ENCODE measurements at places on chromosomes 2 and 18.

- no peak for DNase-seq
These were observed 2.0 kb downstream of the IL1R2 start for GRCh38 chr2:101993772-101994171.

DNA sequence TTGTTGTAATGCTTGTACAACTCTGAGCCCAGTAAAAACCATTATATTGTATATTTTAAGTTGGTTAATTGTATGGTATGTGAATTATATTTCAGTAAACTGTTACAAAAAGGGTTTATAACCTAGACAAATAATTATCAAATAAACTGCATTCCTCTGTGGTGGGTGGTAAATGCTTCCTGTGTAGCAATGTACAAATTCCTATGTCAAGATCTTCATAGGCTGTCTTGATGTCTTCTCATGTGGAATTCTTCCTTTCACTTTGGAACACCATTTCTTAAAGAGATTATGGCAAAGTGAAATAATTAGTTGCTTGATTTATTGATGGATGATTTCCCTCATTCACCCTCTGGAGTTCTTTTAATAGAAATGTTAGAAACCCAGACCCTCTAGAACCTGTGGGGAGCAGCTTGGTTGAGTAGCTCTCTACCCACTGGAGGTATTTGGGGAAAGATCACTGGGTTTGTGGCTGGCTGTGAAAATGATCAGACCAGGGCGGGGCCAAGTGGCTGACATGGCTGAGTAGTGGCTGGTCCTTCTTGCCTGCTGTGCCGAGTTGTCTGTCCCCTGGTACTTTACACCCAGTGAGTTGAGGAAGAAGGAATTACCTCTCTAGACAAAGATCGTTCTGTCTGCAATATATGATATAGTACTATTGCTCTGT, 22.4 kb upstream of the MGAT5 start:
- DNase-seq, result no peak

- DNase-seq, result no peak
These were observed 2.4 kb downstream of the EPAS1 start for GRCh38 chr2:46299365-46300263.

DNA sequence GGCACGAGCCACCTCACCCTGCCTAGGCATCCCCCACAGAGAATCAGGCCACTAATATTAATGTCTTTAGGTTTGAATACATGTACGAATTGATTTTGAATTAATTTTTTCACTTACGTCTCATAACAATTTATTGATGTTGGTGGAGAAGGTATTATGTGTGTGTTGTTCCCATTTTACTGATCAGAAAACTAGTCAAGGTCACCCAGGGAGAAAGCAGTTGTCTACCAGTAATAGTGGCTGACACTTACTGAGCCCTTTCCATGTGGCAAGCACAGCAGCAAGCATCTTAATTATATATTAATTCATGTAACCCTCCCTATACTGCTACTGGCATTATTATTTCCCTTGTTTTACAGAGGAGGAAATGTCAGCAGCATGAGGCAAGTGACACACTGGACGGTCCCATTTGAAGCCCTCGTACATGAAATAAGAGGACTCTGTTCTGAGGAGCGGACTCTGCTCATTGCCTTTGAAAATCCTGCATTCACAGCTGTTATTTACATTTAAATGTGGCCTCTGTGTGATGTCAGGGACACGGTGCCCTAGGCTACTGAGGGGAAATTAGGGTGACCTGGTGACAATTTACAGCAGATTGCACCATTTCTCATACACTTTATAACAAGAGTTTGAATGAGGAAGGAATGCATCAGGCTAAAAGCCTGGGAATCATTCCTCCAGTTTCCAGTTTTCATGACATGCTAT, 30.9 kb upstream of the KCNE4 start:
- DNase-seq, result no peak

GRCh38 chr18:40413160-40413559, 1541.9 kb upstream of the PIK3C3 start:
- no peak for DNase-seq

DNA sequence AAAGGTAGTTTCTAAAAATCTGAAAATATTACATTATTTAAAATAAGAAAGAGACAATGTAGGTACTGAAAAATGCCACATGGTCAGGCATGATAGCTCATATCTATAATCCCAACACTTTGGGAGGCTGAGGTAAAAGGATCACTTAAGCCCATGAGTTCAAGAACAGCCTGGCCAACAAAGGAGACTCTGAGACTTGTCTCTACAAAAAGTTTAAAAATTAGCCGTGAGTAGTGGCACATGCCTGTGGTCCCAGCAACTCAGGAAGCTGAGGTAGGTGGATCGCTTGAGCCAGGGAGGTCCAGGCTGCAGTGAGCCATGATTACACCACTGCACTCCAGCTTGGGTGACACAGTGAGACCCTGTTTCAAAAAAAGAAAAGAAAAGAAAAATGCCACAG, 21.8 kb downstream of the ATAD2B start:
- DNase-seq, result no peak

- DNase-seq, result no peak
These were observed 336.0 kb upstream of the HNRNPA3 start for GRCh38 chr2:176876493-176877103.

GRCh38 chr2:222281506-222281905, 17.3 kb downstream of the PAX3 start:
- DNase-seq, result no peak

DNA sequence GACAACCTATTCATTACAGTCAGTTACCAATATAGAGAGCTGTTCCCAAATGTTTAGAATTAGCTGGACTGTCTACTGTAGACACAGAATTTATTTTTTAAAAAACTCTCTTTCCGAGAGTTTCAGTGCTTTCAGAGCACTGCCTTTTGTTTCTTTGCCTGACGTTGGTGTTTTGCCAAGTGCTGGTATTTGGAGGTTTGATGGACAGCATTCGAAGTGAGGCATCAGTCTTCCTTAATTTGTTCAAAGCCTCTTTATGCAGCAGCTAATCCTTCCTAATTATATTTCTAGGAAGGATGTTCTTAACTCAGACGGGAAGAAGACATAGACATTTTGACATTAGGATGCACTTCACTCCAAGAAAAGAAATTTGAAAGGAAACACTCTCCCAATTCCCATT, 83.2 kb downstream of the LTBP1 start:
- DNase-seq, result no peak

DNA sequence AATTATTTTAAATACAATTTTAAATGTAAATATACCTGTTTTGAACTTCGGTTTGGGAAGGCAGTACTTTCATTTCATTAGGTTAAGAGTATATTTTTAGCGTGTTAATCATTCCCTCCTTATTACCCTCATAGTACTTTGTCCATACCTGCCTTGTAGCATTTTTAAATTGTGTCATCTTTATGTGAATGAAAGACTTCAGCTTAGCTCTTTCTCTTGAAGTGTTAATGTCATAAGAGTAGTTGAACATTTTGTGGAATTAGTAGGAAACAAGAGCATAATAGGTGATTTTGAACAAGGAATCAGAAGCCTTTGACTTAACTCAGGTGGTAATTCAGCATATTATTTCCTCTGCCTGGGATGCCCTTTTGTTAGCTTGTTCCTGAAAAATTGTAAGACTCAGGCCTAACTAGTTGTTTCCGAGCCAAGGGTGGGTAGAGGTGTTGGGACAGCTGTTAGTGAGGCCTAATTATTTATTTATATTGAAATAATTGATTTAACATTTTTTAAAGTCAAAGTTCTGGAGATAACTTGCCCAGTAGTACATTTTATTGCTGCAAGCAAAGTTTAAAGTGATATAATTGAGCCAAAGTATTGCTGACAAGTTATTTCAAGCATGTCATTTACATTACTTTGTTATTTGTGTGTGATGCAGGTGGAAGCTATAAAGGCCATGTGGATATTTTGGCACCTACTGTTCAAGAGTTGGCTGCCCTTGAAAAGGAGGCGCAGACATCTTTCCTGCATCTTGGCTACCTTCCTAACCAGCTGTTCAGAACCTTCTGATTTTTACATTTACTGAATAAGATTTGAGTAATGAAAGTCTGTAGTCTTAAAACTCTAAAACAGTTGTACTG, 38.7 kb downstream of the DDX1 start:
- DNase-seq, result no peak

DNA sequence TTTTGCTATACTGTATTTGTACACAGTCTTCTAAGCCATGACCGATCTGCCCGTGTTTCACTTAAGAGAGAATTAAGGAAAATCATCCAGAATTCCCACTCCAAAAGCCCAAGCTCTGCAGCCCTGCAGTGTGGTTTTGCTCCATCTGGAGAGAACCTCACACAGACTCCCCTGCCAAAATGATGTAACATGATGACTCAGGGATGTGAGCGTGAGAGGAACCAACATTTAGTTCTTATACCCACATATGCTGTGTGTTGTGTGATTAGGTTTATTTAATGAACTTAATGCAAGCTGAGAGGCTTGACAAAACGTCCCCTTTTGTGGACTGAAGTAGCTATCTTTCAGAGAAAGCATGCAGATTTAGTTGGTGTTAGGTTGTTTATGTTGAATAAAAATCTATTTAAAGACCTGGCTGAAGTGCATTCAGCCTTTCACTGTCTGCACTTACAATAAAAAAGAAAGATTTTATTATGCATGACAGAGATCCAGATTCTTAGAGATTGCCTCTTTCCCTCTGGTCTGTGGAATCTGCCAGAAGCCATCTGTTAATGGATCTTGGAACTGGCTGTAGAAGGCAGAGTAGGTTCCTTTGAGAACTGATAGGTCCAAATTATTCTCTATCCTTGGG, 6.3 kb downstream of the RAB12 start:
- no peak for DNase-seq

- DNase-seq, result no peak
These were observed 230.3 kb upstream of the TRIB2 start for GRCh38 chr2:12486205-12487118.

GRCh38 chr18:62379051-62379450, 53.9 kb downstream of the TNFRSF11A start:
- no peak for DNase-seq

GRCh38 chr2:229526951-229527350, 187.4 kb downstream of the DNER start:
- DNase-seq, result no peak

DNA sequence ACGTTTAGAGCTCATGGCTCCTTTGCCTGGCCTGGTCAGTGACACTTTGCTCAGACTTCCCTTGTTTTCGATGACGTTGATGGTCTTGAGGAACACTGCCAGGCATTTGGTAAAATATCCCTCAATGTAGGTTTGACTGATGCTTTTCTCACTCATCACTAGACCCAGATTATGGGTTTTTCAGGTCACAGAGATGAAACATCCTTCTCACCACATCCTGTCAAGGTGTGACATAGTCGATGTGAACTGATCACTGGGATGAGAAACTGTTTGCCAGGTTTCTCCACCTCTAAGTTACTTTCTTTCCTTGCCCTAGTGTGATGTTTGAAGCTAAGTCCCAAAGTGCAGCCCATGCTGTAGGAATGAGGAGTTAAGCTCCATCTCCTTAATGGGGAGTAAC, 81.5 kb downstream of the AFF3 start:
- no peak for DNase-seq

- DNase-seq, result no peak
These were observed 76.9 kb downstream of the MBP start for GRCh38 chr18:77055429-77056300.

- no peak for DNase-seq
These were observed 93.5 kb downstream of the VWA3B start for GRCh38 chr2:98180456-98180855.

- DNase-seq, result no peak
These were observed 84.1 kb downstream of the LDLRAD4 start for GRCh38 chr18:13302457-13303225.

GRCh38 chr2:2848621-2849333, 517.7 kb upstream of the MYT1L start:
- DNase-seq, result no peak

- DNase-seq, result no peak
These were observed 37.2 kb downstream of the CLASP1 start for GRCh38 chr2:121611730-121612705.

DNA sequence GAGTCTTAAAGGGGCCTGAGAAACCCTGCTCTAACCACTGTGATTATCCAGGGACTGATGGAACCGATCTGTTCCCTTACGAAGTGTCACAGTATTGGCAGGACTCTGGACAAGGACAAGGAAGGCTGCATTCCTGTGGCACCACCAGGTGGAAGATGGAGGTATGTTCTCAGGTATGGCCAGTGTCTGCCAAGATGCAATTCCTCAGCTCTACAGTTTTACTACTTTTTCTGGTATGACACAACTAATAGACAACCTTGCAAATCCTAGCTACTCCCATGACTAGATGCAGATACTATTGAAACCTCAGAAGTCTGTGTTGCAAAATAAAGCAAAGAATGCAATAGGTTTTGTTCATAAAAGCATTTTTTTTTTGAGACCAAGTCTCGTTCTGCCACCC, 14.6 kb downstream of the RAB31 start:
- no peak for DNase-seq

GRCh38 chr2:233375490-233376314, 21.4 kb downstream of the DGKD start:
- no peak for DNase-seq

GRCh38 chr18:60445341-60445740, 72.8 kb upstream of the MC4R start:
- no peak for DNase-seq

DNA sequence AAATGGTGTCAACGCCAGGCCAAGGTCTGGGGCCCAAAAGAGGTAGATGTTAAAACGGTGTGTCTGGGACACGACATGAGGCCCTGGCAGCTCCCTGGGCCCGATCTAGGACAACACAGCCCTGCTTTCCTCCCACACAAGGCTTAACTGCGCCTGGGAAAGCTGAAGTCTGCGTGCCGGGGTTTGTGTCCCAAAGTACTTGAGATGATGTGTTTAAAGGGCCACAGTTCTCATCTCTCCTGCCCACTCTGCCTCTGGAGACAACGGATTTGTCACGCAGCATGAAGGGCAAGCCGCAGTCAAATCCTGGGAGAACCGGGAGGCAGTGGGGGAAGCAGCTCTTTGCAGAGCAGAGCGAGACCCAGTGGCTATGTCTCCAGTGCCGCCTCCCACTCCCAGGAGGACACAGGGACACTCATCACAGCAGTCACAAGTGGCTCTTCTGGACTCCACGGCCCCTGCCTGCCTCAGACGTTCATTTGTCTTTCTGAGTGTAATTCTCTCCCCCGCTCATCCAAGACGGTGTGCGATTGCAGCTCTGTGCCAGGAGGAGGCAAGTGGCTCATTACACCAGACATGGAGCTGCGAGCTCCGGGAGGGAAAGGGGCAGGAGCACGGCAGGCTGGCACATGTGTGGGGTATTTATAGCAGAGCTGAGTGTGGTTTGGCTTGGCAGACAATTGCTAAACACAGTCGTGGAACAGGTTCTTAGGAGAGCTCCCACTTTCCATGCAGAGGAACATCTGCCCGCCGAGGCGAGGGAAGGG, 57.7 kb upstream of the SEMA4C start:
- DNase-seq, result no peak

GRCh38 chr2:24452502-24452885, 38.6 kb upstream of the NCOA1 start:
- no peak for DNase-seq

- no peak for DNase-seq
These were observed 54.0 kb downstream of the IWS1 start for GRCh38 chr2:127472268-127472667.
